Tibial nerve (tissue), 4 donors: ENCODE measurements at places on chromosomes 2 and 18. TPM values are rescaled to one million over a fixed set of nuclear protein-coding genes. Genes with fewer than 3 reads are reported as not detected.

- H3K27me3 ChIP-seq: no peaks in the 10 kb centered on the region
- DNase-seq: no peak
- no peaks in the 10 kb centered on the region for H3K36me3 ChIP-seq
- H3K4me1 ChIP-seq: no peaks in the 10 kb centered on the region
These were observed 254.8 kb downstream of the SLC8A1 start for GRCh38 chr2:40197121-40197520.

Gene PTPRM
- total RNA-seq: 92.4 TPM

Gene GALM
- 35.4 TPM for total RNA-seq

DNA sequence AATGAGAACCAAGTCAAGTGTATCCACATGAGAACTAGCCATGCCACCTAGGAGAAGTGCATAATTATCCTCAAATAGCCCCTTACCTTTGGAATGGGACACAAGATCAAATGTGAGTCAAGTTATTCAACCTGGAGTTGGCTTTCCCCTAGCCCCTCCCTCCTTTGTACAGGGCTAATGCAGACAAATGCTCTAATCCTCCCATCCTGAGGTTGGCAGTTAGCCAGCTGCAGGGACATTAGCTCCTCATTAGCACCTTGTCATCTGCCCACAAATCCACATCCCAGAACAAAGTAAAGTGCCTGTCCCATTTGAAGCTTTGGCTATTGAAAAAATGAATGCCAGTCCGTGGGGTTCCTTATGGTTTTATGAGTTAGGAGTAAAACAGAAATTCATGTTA is 294.1 kb upstream of the FANCL start:
- no peaks in the 10 kb centered on the region for H3K27me3 ChIP-seq
- H3K36me3 ChIP-seq: no peaks in the 10 kb centered on the region
- no peak overlapping the region for H3K4me3 ChIP-seq

DNA sequence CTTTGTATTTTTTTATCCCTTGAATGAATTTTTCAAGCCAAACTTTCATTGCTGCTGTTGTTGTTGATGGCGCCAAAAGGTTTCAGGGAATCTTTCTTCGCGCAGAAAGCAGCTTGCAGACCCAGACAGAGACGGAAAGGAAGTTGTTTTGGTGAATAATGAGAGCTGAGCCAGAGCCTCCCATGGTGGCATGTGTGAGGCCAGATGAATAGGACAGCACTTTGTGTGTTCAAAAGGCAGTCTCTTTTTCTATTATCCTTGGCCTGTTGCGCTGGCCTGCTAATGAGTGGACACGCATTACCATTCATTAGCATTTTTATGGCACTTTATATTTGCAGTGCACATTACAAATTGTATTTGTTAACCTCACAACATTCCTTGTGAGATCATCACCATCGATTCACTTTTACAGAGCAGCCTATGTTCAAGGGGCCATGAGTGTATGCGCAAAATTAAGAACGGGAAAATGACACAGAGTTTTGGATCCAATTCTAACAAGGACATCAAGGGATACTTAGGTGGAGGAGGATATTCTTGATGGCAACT is 754.7 kb downstream of the BCL11A start:
- no peak overlapping the region for H3K27ac ChIP-seq
- no peak for DNase-seq
- no peak overlapping the region for H3K4me3 ChIP-seq
- no peaks in the 10 kb centered on the region for H3K27me3 ChIP-seq
- no peaks in the 10 kb centered on the region for H3K36me3 ChIP-seq
- H3K4me1 ChIP-seq: no peaks in the 10 kb centered on the region

- no peak overlapping the region for H3K27ac ChIP-seq
- peaks cover 58% of the 10 kb centered on the region for H3K4me1 ChIP-seq
- peak overlapping the region; percentile 57 for H3K4me3 ChIP-seq
These were observed 1.1 kb upstream of the TET3 start for GRCh38 chr2:73983322-73984202.

DNA sequence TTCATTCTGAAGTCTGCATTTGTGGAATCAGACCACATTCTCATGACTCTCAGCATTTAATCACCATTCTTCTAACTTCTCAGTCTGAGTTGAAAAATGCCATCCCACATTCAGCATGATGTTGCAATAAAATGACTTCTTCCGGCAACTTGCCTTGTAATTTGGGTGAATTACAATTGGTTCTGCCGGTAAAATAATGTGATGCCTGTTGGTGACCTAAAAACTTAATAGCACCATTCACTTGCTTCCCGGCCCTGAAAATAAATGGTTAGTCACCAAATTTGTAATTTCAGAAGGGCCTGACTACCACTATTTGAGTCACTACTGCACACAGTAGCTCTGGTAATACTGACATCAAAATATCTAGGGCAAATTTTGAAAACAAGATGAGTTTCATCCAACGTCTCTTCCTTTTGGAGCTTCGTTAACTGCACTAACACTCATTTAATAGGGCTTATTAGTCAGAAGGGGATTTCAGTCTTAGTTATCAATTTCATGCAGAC is 637.1 kb upstream of the CHAC2 start:
- DNase-seq: no peak
- no peaks in the 10 kb centered on the region for H3K36me3 ChIP-seq
- H3K4me3 ChIP-seq: no peak overlapping the region
- peak overlapping the region; percentile 80 for H3K27ac ChIP-seq

Gene GALNT1
- total RNA-seq: 37.5 TPM

GRCh38 chr18:13558124-13558523 is 168.2 kb downstream of the FAM210A start:
- H3K27me3 ChIP-seq: no peaks in the 10 kb centered on the region
- H3K4me1 ChIP-seq: no peaks in the 10 kb centered on the region
- H3K4me3 ChIP-seq: no peak overlapping the region
- H3K36me3 ChIP-seq: no peaks in the 10 kb centered on the region

- H3K4me3 ChIP-seq: no peak overlapping the region
- DNase-seq: no peak
- H3K27me3 ChIP-seq: no peaks in the 10 kb centered on the region
These were observed 613.3 kb downstream of the TSN start for GRCh38 chr2:122368576-122369243.

DNA sequence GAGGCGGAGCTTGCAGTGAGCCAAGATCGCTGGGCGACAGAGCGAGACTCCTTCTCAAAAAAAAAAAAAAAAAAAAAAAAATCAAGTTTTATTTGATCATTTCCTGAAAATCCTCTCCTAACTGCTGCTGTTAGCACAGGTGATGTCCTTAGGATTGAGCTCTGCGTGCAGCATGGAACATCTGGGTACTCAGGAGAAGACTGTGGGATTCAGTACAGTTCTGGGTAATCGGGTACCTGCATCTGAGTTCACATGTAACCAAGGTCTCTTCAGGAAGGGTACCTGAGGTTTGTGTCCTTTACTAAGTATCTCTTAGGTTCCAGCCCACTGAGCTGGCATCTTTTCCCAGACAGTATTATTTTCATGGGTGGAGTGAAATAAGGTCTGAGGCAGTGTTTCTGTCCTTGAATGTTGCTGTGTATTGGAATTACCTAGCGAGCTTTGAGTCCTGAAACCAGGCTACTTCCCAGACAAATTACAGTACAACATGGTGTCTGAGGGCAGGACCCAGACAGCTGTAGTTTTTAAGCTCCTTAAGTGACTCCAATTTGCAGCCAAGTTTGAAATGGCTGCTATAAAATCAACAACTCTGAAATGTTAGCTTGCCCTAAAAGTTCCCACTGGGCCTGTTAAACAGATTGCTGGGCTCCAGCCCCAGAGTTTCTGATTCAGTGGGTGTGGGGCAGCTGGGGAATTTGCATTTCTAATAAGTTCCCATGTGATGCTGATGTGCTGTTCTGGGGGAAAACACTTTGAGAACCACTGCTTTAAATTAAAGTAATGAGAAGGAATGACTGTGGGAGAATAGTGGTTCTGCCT is 120.5 kb downstream of the PMAIP1 start:
- no peaks in the 10 kb centered on the region for H3K4me1 ChIP-seq
- H3K27me3 ChIP-seq: no peaks in the 10 kb centered on the region
- no peaks in the 10 kb centered on the region for H3K36me3 ChIP-seq
- H3K4me3 ChIP-seq: no peak overlapping the region
- no peak overlapping the region for H3K27ac ChIP-seq

GRCh38 chr2:20561637-20562454 is 89.1 kb downstream of the HS1BP3 start:
- no peaks in the 10 kb centered on the region for H3K36me3 ChIP-seq
- H3K4me1 ChIP-seq: peaks cover 10% of the 10 kb centered on the region
- no peak overlapping the region for H3K27ac ChIP-seq

Gene AMER3
- not detected for total RNA-seq

Gene FAM110C
- total RNA-seq: 0.39 TPM

GRCh38 chr2:120066800-120067547 is 54.1 kb downstream of the EPB41L5 start:
- no peak overlapping the region for H3K27ac ChIP-seq
- no peaks in the 10 kb centered on the region for H3K4me1 ChIP-seq
- H3K27me3 ChIP-seq: no peaks in the 10 kb centered on the region
- DNase-seq: no peak
- H3K36me3 ChIP-seq: no peaks in the 10 kb centered on the region
